HepG2 (cell line): ENCODE measurements at places on chromosomes 5 and 9. TPM values are rescaled to one million over a fixed set of nuclear protein-coding genes. Genes with fewer than 3 reads are reported as not detected.

The NUTM2G gene
- not detected in 2 replicates for total RNA-seq

The PCSK1 gene
- total RNA-seq = not detected in 2 replicates

The TAF1L gene
- total RNA-seq = not detected in 2 replicates

The PCDHGA6 gene
- total RNA-seq = 0.13 and 0.33 TPM in 2 replicates

The ANKRD31 gene
- total RNA-seq = 0.08 and 0.09 TPM in 2 replicates

DNA sequence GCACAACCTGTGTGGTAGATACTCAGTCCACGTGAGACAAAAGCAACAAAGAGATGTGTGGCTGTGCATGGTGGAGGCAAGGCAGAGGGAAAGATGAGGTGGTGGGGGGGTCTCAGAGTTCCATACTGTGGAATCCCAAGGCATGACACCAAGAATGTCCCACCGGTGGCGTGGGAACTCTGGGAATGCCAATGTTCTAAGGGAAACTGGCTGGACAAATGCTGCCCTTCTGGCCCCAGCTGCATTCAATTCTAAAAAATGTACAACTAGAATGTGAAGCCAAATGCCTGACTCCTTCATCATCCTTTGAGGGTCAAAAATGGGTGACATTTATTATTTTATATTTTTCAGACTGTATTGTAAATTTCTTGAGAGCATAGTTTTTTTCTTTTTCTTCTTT, 58.2 kb upstream of the EQTN start:
- no peak for DNase-seq
- H3K27me3 ChIP-seq = no peaks in the 10 kb centered on the region
- H3K4me1 ChIP-seq = no peaks in the 10 kb centered on the region
- H3K4me3 ChIP-seq = no peak overlapping the region

DNA sequence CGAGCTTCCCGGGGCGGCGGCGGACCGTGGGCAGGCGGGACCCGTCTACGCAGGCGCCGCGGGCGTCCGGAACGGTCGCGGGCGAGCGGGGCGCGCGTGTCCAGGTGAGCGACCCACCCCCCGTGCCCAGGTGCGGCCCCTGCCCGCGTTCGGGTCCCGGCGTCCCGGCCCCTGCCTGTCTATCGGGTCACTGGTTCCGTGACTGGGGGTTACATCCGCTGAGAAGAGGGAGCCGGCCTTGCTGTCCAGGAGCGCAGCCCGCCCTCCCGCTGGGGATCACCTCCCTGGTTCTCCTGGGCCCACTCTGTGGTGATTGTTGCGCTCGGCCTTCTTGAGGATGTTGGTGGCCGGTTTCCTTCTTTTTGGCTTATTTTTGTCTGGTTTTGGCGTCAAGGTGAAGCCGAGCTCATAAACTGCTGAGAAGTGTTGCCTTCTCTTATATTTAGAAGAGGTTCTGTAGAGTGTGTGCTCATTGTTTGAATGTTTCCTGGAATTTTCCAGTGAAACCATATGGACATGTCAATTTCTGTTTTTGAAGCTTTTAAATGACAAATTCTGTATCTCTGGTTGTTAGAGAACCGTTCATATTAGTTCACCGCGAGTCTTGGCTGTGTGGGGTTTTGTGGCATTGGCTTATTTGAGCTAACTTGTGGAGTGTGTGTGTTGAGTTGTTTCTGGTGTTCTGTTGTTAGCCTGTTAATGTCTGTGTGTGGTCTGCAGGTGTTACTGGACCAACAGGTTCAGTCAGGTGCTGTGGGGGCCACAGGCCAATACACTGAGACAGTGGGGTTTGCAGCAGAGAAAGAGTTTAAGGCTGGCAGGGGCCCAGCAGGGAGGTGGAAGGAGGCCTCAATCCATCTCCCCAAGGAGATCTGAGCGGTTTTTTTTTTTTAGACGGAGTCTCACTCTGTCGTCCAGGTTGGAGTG, 621 bp downstream of the CEP72 start:
- H3K36me3 ChIP-seq = 0 out of 3 replicates have a peak, but pooled peaks cover 2% of the 10 kb centered on the region
- H3K27ac ChIP-seq = peak overlapping the region; percentile 58
- H3K4me1 ChIP-seq = peaks cover 69% of the 10 kb centered on the region
- H3K27me3 ChIP-seq = no peaks in the 10 kb centered on the region

DNA sequence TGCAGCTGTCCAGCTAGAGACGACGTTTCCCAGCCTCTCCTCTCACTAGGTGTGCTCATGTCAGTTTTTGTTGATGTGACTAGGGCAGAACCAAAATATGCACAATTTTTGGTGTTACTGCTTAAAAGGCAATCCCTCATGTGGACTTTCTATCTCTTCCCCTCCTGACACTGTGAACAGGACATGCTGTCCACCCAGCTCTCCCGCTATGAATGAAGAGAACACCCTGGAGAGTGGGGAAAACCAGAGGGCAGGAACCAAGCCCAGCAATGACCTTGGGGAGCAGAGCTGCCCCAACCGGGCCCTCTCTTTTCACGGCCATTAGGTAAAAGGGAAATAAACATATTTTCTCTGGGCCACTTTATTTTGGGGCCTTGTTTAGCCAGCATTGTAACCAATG, 46.7 kb upstream of the TBC1D2 start:
- no peak overlapping the region for H3K27ac ChIP-seq
- no peaks in the 10 kb centered on the region for H3K36me3 ChIP-seq
- no peaks in the 10 kb centered on the region; the same call in 1 of the 2 replicates for H3K27me3 ChIP-seq
- H3K4me1 ChIP-seq = no peaks in the 10 kb centered on the region
- H3K4me3 ChIP-seq = no peak overlapping the region

- peaks cover 34% of the 10 kb centered on the region for H3K4me1 ChIP-seq
- no peaks in the 10 kb centered on the region for H3K27me3 ChIP-seq
- peak overlapping the region; percentile 88 for H3K27ac ChIP-seq
- H3K4me3 ChIP-seq = peak overlapping the region; percentile 81
These were observed 724 bp downstream of the TCERG1 start for GRCh38 chr5:146447734-146448380.

DNA sequence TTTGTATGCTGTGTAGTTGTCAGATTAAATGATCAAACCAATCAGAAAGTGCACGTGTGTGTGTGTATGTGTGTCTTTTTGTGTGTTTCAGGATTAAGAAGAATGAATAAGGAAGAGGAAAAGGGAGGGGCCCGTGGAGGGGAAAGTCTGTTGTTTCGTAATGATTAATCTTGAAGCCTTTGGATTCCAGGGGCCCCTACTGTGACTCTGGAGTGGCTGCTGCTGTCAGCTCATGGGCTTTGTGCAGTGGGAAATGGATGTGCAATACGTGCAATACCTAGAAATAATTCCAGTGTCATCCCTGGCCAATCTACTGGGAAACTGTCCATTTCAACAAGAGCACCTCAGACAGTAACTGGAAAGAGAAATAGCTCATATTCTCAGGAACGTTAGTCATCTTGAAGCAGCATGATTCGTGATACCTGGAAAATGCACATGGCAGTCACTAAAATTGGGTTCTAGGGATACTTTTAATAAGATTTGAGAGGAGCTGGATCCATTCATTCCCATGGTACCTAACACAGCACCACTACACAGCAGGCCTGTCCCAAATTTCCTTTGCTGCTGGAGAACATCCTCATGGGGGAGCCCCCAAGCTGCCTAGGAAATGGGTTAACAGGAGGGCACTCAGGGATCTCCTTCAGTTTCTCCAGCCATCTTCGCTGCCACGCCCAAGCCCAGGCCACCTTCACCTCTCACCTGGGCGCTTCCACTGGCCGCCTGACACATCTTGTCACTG, 186.3 kb downstream of the NR3C1 start:
- no peaks in the 10 kb centered on the region for H3K27me3 ChIP-seq
- H3K4me3 ChIP-seq = no peak overlapping the region
- H3K27ac ChIP-seq = no peak overlapping the region
- H3K36me3 ChIP-seq = peaks cover 6% of the 10 kb centered on the region; the same call in 1 of the 3 replicates
- peak; percentile 32 for DNase-seq

DNA sequence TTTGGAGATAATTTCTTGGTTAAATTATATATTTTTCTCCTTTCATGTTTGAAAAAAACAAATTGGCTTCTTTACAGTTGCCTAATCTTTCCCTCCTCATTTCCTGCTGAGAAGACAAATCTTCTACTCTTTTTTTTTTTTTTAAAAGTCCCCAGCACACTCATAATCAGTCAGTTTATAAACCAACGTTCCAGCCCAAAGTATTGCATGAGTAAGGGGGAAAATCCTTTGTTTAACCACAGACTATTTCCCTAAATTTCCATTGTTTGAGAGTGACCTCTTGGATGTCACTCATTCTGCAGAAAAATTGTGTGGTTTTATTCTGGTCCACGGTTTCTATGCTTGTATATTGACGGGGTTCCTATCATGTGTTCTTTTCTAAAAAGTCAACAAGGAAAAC, 55.1 kb upstream of the TLR4 start:
- no peak for DNase-seq
- H3K4me1 ChIP-seq = no peaks in the 10 kb centered on the region
- H3K36me3 ChIP-seq = no peaks in the 10 kb centered on the region
- no peak overlapping the region for H3K4me3 ChIP-seq
- no peak overlapping the region for H3K27ac ChIP-seq

DNA sequence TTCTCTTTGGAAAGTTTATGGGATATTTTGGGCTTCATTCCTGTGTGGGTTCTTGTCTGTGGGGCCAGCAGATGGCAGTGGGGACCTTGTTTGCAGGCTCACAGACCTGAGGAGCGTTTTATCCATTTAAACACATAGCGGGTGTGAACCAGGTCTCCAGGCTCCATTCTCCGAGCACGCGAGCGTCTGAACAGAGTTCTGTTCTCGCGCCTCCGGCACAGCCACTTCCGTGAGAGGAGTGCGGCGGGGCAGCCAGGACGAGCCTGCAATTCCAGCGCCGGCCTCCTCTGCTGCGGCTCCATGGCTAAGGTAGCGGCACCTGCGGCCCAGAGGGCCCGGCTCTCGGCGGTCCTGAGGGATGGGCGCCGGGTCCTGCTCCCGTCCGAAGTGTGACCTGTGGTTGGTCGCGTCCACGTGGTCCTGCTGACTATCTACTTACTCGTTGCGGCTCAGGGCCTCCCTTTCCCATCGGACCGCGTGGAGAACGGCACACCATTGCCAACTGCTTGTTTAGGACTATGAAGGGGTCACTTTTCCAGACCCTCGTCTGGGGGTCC, 7.3 kb downstream of the NRARP start:
- peaks cover 33% of the 10 kb centered on the region for H3K27me3 ChIP-seq
- peaks cover 61% of the 10 kb centered on the region for H3K4me1 ChIP-seq
- peak overlapping the region; percentile 67 for H3K4me3 ChIP-seq
- no peak overlapping the region for H3K27ac ChIP-seq
- no peak for DNase-seq

DNA sequence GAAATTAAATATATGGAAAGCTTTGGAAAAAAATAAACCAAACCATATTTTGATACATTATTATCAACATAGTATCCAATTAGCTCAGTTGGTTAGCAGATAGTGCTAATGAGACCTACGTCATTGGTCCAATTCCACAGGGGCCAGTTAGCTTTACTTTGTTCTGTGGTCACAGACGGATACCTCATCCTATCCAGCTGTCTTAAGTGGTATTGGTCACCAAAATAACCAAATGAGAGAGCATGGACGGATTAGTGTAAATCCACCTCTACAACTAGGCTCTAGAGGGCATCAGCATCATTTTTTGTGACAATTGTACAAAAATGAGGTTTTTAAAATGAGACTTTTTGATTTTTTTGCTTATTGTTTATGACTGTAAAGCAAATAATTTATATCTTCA, 364.2 kb downstream of the KIAA0825 start:
- no peaks in the 10 kb centered on the region for H3K27me3 ChIP-seq
- H3K27ac ChIP-seq = no peak overlapping the region
- no peaks in the 10 kb centered on the region for H3K36me3 ChIP-seq

- H3K27ac ChIP-seq = no peak overlapping the region
- H3K4me3 ChIP-seq = no peak overlapping the region
- no peak for DNase-seq
- no peaks in the 10 kb centered on the region for H3K4me1 ChIP-seq
- no peaks in the 10 kb centered on the region for H3K36me3 ChIP-seq
These were observed 183.1 kb downstream of the PALM2AKAP2 start for GRCh38 chr9:109963079-109963478.

DNA sequence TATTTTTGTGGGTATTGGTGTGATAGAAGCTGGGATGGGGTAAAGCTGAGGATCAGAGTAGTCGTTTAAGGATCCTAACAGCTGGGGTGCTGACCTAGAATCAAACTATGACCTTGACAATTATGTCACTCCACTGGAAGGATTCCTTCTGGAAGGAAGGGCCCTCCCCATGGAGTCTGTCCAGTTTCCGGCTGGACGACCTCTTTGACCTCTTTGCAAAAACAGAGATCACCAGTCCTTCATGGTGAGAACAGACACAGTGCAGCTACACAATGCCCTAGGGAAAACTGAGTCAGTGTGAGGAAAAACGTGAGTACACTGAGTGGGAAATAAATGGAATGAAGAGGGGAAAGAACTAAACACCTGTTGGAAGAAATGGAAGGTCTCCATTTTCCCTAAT, 445.6 kb downstream of the MAT2B start:
- H3K4me1 ChIP-seq = no peaks in the 10 kb centered on the region
- no peaks in the 10 kb centered on the region for H3K36me3 ChIP-seq
- H3K4me3 ChIP-seq = no peak overlapping the region
- DNase-seq = no peak
- no peaks in the 10 kb centered on the region for H3K27me3 ChIP-seq

- H3K36me3 ChIP-seq = peaks cover 51% of the 10 kb centered on the region
- H3K4me3 ChIP-seq = peak overlapping the region; percentile 92; the same call in 1 of the 2 replicates
- no peaks in the 10 kb centered on the region for H3K27me3 ChIP-seq
- H3K27ac ChIP-seq = peak overlapping the region; percentile 30
- DNase-seq = peak; percentile 38
- peaks cover 46% of the 10 kb centered on the region for H3K4me1 ChIP-seq
These were observed 3.5 kb downstream of the BOD1 start for GRCh38 chr5:173612948-173613347.

- H3K4me1 ChIP-seq = no peaks in the 10 kb centered on the region
- no peak overlapping the region for H3K4me3 ChIP-seq
- no peak for DNase-seq
- H3K27me3 ChIP-seq = no peaks in the 10 kb centered on the region
- H3K36me3 ChIP-seq = 0 out of 3 replicates have a peak, but pooled peaks cover 4% of the 10 kb centered on the region
- H3K27ac ChIP-seq = no peak overlapping the region
These were observed 135.2 kb downstream of the GNAQ start for GRCh38 chr9:77896269-77896937.

DNA sequence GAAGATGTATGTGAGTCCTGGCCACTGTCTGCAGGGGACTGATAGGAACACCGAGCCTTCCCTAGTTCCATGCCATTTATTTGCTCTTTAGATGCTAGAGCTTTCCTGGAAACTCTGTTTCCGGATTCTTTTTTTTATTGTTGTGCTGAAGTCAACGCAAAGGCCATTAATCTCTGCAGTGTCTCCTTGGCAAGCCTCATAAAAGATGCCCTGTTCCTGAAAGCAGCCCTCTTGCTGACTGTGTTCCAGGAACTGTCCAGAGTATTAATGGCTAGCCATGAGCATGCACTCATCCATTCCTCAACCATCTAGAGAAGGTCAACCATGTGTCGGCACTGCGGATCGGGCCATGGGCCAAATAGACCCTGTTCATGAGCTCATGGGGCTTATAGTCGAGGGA, 42.9 kb upstream of the SMAD5 start:
- no peak for DNase-seq
- H3K27ac ChIP-seq = no peak overlapping the region
- peaks cover 28% of the 10 kb centered on the region for H3K4me1 ChIP-seq
- H3K36me3 ChIP-seq = no peaks in the 10 kb centered on the region
- no peak overlapping the region for H3K4me3 ChIP-seq

- H3K4me1 ChIP-seq = no peaks in the 10 kb centered on the region
- H3K27me3 ChIP-seq = no peaks in the 10 kb centered on the region
- no peaks in the 10 kb centered on the region for H3K36me3 ChIP-seq
- no peak overlapping the region for H3K4me3 ChIP-seq
These were observed 138.4 kb downstream of the DOCK8 start for GRCh38 chr9:353077-353476.
